ENCODE measurements at places on chromosomes 1 and 21. TPM values are rescaled to one million over a fixed set of nuclear protein-coding genes. Genes with fewer than 3 reads are reported as not detected.

DNA sequence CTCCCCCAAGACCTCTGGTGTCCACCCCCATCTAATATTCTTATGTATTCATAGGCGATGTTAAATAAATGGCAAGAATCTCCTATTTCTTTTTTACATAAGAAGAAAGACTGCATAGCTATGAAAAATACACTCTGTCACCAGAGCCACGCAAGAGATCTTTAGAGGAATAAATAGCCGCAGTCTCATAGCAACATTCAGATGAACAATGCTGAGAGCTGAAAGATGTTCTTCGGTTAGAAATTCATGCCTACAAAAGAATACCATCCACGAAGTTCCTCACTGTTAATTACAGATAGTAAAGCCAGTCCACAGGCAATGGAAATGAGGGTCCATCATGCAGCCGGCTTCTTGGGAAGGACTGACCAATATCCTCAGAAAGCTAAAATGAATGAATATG, 76.0 kb upstream of the SOD1 start:
- no peak for DNase-seq

GRCh38 chr1:208117826-208118225, 126.4 kb downstream of the PLXNA2 start:
- no peak for DNase-seq

GRCh38 chr1:187956975-187957374, 1128.2 kb downstream of the PLA2G4A start:
- DNase-seq, result no peak

DNA sequence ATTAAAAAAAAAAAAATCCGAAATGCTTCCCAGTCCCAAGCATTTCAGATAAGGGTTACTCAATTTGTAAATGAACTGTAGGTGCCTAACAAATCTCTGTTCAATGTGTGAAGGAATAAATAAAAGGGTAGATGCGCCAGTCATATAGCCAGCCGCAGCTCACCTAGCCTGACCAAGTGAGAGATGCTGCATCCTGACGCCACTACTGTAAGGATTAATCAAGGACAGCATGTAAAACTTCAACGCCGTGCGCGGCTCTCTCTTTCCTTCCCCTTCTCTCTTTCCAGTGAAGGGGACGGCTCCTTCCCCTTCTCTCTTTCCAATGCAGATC, 441 bp downstream of the PPT1 start:
- no peak for DNase-seq

DNA sequence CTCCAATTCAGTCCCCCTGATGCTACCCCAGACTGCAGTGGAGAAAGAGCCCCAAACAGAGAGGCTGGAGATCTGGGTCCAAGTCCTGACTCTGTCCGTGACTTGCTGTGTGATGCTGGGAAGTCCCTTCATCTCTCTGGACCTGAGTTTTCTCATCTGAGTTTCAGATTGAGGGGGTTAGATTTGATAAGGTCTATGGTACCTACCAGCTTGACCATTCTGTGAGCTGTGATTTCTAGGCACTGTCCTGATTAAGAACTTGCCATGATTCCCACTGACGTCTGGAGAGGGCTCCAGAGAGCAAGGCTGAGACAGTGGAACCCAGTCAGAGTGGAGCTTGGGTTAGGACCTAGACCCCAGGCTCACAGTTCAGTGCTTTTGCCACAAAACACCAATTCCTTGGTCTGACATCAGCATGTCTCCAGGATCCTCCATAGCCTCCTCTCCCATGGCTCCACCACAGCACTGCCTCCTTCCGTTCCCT, 43.8 kb upstream of the DMBX1 start:
- DNase-seq, result no peak

GRCh38 chr21:45575304-45575992, 33.2 kb upstream of the SLC19A1 start:
- no peak for DNase-seq

DNA sequence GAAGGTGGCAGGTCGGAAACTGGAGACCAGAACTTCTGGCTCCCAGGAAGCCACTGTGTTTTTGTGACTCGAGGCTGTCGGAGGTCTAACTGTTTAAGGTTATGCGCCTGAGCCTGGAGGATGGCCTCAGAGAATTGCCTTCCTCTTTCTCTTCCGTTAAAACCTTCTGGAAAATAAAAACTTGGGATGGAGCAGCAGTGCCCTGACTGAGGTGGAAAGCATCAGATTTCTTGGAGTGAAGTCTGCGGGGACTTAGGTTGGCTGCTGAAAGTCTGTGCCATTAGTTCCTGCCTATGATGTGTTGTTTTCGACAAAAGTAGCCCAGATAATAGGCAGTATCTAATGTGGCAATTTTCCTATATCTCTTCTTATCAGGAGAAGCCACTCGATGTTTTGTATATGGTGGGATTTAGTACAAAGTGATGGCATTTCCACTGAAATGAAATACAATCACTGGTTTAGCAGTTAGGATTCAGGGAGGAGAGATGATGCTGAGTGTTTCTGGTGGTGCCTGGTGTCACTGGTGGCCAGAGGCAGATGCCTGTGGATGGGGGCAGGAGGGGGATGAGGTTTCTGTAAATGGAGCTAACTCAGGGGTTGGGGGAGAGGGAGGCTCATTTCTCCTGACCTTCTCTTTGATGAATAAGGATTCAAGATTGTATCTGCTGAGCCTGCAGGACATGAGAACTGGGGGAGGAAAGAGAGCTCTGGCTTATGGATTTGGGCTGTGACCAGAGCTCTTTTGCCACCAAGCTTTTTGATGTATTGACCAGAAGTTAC, 150.8 kb downstream of the CAMTA1 start:
- no peak for DNase-seq

GRCh38 chr1:4711416-4712275, 57.2 kb downstream of the AJAP1 start:
- DNase-seq, result peak; percentile 67

- peak; percentile 43 for DNase-seq
These were observed 116.3 kb upstream of the C1orf21 start for GRCh38 chr1:184270556-184270955.

GRCh38 chr1:40949563-40949962, 29.9 kb upstream of the CTPS1 start:
- DNase-seq, result no peak

DNA sequence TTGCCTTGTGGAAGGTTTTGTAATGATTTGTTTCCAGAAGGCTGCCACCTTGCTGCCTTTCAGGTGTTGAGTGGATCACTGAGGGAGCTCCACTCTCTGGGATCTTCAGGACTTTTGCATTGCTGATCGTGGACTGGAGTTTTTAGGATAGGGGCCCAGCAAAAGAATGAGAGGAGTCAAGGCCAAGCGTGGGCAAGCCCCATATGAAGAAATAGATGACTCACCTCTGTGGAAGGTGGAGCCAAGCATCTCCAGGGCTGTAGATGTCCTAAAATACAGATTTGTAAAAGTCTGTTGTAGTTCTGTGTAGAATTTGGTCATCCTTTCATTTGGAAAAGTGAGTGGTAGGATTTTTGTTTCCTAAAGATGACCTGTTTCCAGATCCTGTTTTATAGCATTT, 67.0 kb downstream of the ST3GAL3 start:
- no peak for DNase-seq

DNA sequence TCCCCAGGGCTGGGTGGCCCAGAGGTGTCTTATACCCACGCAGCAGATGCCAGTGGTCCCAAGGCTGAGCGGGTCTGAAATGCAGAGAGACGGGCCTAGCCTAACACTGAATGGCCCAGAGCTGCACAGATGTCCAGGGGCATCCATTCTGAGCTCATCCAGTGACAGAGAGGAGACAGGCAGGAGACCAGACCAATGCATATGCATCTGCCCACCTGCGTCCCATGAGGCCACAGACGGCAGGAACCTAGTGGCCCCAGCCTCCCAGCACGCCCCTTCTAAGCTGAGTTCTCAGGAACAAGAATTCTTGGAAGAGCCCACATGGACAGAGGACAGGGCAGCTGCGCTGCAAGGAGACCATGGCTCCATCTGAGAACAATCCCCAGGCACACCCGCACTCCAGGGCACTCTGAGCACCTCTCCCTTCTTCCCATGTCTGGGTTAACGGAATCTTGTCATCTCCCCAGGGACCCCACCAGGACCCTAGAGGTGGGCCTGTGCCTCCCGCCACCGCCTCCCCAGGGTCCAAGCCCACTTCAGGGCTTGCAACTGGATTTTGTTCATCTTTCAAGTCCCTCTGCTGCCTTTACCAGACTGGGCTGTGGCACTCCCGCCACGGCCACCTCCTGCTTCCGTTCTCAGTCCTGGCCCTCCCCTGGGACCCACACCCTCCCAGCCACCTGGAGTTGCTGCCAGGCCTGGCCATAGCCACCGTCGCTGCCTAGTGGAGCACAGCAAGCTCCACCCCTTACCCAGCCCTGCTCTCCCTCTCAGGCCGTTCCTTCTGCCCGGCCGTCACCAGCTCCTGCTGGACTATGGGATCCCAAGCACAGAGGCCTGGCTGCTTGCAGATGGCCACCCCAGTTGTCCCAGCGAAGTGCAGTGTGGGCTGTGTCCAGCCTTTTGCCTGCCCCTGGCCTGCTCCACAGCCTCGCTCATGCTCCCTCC, 3.3 kb downstream of the WNT3A start:
- DNase-seq, result no peak

- no peak for DNase-seq
These were observed 207.2 kb downstream of the PTGER3 start for GRCh38 chr1:70840260-70840953.

DNA sequence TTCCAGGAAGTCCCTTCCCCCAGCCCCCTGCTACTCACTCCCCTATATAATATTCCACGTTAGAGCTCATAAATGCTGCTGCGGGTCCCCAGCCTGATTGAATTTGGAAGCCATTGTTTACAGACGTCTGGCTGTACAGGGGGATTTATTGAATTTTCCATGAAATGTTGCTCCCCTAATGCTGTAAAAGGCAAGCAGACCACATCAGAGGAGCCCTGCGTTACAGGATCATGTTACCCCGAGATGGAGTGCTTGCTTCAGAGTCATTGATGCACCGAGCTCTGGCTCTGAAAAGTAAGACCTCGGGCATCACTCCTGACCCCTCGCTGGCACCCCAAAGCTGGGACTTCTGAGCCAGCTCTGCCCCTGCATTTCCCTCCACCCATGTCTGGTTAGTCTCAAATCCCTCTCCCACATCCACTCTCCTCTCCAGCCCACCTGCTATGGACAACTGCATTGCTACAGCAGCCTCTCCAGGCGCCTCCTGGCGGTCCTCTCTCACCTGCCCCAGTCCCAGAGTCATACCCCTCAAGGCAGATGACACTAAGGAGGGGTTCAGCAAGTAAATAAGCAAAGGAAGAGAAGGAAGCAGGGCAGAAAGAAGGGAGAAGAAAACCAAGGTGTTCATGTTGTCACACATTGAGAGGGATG, 127.8 kb downstream of the TMEM53 start:
- DNase-seq, result peak; percentile 53

DNA sequence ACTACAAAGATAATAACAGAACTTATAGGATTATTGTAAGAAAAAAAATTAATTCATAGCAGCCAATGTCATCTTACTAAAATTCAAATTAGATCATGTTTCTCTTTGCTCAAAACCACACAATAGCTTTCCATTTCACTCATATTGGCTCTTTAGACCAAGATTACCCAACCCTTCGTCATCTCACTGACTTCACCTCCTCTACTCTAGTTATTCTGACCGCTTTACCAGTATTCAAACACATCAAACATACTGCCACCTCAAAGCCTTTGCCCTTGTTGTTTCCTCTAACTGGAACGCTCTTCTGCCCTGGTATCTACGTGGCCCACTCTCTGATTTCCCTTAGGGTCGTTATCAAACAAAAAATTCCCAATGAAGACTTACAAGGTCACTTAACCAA, 1.7 kb downstream of the ANGPTL3 start:
- DNase-seq, result no peak

Gene ZNF672
- total RNA-seq, result 28.5 TPM

Gene SMPDL3B
- total RNA-seq, result 49.5 TPM

Gene RAB42
- 13.2 TPM for total RNA-seq

Gene MIA3
- 55.2 TPM for total RNA-seq

Gene RHBG
- 1.4 TPM for total RNA-seq

Gene RASSF5
- total RNA-seq, result 0.50 TPM

Gene CYP4X1
- 0.44 TPM for total RNA-seq

Gene UAP1
- 25.8 TPM for total RNA-seq

Measured in H9 (cell line).